Liver (tissue), 10 donors: ENCODE measurements at places on chromosomes 7 and 10.
A peak's percentile ranks its signal among the peaks of the same experiment; 100 is the strongest.

DNA sequence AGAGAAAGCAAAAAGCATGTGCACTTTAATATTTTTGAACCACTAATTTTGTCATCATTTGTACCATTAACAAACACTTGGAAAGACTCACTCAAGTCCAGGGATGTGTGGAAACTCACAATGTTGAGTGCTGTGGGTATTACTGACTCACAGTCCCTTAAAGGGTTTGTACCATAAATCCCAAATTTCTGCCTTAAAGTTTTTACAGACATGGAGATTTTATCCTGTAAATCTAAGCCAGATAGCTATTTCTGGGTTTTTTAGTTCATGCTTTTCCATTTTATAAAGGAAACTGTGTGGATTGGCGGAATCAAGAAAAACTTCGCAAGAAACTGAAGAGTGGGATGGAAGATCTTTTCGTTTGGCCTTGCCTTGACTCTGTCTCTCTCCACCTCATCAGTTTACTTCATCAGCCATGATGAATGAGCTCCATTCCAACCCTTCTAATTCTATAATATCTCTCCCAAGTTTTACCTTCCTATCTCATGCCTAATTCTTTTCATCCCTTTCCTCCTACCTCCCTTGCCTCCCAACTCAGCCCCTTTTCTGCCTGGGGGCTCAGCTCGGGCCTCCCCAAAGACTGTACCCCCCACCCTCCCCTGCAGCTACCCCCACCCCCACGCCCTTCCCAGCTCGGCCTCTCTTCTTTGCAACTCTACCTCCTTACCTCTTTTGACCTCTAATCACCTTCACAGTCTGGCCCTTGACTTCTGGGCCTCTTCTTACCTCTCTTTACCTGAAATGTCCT is 218.5 kb upstream of the MKLN1 start:
- DNase-seq, result no peak

GRCh38 chr7:151867912-151868311 is 9.0 kb downstream of the PRKAG2 start:
- no peak for DNase-seq

DNA sequence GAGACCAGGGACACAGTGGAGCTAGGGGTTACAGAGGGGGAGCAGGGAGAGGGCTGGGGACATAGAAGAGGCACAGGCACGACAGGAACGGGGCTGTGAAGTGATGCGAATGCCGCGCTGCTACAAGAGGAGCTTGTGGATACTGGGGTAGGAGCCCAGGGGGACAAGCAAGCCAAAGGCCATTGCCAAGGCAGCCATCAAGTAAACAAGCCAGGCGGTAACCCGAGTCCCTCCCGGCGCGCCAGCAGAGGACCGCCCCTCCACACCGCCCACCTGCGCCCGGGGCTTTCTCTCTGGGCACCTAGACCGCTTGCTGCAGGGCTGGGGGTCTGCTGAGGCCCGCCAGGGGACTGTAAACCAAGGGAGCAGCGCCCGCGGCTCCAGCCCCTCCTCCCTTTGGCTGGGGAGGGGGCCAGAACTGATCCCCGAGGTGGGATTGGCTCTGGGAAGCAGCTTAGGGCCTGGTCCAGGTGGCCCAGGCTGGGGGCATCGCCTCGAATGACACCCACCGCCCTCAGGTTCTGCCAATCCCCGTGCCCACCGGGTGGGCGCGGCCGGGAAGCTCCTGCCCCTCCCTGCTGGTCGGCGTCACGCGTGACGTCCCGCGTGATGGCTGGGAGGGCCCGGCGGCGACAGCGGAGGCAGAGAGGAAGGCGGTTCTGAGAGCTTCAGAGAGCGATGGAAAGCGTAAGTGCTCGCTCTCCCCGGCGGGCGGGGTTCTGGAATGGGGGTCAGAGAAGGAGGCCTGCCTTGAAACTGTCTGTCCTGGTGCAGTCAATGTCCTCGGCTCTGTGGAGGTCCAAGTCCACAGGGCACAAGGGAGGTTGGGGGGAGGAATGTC is 982 bp downstream of the SFXN3 start:
- DNase-seq, result peak; percentile 62

- peak; percentile 40 for DNase-seq
Observed at GRCh38 chr10:79381804-79382221, 34.5 kb downstream of the PPIF start.

DNA sequence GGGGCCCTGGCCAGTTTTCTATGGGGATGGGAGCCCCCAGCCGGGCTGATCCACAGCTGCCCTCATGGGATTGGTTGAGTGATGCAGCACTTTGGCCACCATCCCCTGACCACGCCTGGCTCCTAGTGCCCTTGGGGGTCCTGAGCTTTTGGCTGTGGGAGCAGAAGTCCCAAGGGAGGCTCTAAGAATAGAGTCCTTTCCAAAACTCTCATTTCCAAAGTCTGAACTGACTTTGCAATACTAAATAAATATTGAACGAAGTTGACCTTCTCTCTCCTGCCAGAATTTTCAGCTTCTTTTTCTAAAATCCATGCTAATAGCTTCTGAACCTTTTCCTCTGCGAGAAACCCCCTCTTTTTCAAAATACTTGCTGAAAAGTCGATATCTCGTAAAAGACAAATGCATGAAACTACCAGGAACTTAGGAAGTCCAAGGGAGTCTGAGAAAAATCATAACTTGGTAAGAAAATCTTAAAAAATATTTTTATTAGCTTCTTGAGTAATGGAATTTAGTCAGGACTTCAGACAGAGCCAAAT is 62.7 kb upstream of the IGFBP3 start:
- no peak for DNase-seq

- no peak for DNase-seq
Observed at GRCh38 chr7:88104732-88105131, 115.1 kb downstream of the SRI start.

GRCh38 chr10:111128331-111129180 is 51.7 kb downstream of the ADRA2A start:
- peak; percentile 21 for DNase-seq

DNA sequence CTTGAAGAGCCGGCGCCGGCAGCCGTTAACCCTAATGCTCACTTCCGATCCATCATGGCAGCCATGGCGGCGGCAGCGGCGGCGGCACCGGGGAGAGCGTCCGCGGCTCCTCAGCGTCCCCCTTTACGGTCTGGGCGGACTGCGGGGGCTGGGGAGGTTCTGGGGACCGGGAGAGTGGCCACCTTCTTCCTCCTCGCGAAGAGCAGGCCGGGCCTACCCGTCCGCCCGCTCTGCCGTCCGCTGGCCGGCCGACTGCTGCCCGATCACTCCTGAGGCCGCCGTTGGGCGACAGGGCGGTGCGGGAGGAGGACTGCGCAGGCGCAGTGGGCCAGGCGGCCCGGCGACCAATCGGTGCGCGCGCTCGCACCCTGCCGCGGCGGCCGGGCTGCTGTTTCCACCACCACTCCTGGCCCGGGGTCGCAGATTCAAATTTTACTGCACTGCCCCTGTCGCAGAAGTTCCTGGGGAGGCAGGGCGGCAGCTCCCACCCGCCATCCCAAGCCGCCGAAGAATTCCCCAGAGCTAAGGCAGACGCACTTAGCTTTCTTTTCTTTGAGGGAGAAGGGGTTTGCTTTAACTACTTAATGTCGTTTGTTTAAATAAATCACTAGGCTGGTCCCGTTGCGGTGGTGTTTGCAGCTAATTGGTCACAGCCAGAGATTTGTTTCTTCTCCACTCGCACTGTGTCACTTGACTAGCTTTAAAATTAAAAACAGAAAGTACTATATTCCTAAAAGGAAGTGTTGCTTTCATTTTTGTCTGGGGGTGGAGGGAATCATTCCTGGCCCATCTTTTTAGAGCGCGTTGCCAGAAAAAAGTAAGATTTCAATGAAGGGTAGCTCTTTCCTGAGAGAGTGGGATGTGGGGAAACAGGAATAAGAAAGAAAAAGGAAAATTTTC is at the start of gene KIF5B:
TSS of gene KIF5B (minus strand) at position 290 of the 900 bp plus-strand sequence. CDS start 452 bp downstream, outside the sequence.
- peak; percentile 91 for DNase-seq

- DNase-seq, result no peak
Observed at GRCh38 chr10:73338801-73339368, 19.8 kb downstream of the CFAP70 start.

- DNase-seq, result no peak
Observed at GRCh38 chr10:125698481-125698998, 15.6 kb upstream of the TEX36 start.

GRCh38 chr7:158824028-158824427 is 5.3 kb downstream of the ESYT2 start:
- DNase-seq, result no peak

- DNase-seq, result no peak
Observed at GRCh38 chr10:93363891-93364648, 118.1 kb downstream of the MYOF start.

- DNase-seq, result no peak
Observed at GRCh38 chr7:142477079-142477651, 219.3 kb upstream of the PRSS58 start.

GRCh38 chr7:128379900-128380479 is 18.5 kb upstream of the PRRT4 start:
- no peak for DNase-seq

- no peak for DNase-seq
Observed at GRCh38 chr10:12741360-12741804, 260.1 kb downstream of the CCDC3 start.

- no peak for DNase-seq
Observed at GRCh38 chr10:37734971-37735370, 122.4 kb downstream of the ZNF248 start.

DNA sequence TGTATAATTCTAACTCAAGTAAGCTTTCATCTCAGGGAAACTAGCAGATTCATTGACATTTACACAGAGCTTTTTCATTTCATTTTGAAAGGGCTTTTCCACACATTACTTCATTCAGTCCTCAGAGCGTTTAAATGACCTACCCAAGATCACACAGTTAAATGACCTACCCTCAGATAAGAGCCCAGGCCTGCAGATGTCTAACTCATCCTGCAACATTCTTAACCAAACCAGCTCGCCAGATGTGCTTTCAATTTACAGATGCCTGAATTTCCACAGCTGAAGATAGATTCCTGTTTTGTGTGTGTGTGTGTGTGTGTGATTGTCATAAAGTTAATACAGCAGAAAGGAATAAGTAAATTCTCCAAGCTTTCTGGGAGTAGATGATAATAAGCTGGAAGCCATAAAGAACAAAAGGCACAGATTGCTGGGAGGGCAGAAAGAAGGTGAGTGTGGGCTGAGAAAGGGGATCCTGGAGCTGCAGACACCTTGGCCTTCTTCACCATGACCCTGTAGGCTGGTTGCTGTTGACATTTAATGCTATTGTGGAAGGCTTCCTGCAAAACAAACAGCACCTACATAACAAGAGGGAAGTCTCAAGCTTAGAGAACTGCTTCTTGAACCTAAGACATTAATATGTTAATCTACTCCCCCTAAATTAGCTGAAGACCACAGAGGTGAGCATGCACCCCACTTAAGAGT is 489.7 kb upstream of the CELF2 start:
- DNase-seq, result no peak

DNA sequence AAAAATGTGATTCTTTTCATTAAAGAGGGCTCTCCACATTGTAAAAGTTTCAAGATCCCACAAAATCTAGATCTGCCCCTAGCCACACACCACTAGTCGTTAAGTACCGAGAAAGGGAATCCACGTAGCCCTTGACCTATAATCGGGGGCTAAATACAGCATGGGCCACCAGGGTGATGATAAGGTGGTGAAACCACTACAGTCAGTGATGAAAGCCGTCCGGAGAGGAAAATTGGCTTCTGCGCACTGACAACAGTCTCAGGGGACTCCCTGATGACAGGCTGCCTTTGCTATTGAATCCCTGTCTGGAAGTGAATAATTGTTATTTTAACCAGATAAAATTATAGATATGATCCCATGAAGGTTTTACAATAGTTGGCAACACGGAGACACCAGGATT is 4.6 kb downstream of the TECTB start:
- DNase-seq, result no peak

GRCh38 chr7:149836434-149836833 is 1.7 kb upstream of the ZNF862 start:
- no peak for DNase-seq

DNA sequence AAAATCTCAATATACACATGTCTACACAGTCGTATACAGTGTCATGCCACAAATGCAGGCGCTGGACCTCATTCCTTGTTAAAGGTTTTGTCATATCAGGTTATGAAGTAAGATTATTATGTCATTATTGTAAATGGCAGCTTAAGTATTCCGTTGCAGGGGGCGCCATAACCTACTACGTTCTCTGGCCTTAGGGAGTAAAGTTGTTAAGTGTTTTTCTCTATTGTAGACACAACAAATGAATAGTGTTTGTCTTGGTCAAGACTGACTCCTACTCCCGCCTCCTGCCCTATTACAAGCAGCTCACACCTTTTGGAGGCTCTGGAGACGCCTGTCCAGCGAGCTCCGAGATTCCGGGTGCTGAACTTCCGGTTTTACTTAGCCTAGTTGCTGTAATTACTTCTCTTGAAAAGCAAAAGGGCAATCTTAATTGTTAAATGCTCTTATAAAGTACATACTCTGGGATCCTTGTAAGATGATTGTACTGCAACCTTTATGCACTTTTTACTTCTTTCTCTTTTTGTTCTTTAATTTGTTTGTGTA is 994 bp downstream of the GATAD1 start:
- peak; percentile 58 for DNase-seq

- no peak for DNase-seq
Observed at GRCh38 chr7:10121631-10122030, 852.0 kb upstream of the PHF14 start.

DNA sequence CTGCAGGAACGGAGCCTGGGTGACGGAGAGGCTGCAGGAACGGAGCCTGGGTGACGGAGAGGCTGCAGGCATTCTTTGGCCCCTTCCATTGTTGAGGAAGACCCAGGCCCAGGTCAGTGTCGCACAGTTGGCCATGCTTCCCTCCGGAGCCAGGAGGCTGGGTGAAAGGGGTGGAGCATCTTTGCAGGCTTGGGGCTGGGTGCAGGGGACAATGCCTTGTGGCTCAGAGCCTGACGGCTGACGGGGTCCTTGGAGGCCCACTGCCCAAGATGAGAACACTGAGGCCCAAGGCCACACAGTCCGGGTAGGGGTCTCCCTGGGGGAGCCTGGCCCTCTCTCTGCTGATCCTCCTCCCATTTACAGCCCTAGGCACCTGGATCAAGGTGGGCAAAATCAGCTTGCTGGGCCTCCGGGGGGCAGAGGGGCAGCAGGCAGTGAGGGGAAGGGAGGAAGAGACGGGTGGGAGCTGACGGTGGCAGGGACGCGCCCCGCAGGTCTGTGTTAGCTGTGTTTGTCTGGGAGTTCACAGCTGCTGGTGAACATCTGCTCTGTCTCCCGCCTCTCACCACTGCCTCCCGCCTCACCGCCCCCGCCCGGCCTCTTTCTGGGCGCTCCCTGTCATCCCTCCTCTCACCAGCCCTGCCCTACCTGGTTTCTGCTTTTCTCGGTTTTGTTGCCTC is 30.6 kb upstream of the PCBD1 start:
- no peak for DNase-seq

DNA sequence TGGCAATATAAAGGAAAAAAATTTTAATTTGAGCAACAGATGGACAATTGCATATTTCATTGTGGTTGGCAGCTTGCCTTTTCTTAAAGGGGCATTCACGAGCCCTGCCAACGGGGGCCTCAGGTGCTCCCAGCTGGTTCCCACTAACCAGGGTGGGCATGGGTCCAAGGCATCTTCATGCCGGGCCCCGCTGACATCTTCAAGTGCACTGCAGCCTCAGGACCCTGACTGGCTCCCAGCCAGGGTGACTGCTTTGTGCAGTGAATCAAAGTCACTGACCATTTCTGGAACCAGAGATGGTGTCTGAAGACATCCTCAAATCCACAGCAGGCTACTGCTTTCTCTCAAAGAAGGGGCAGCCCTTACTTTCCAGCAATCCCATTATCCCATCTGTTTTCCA is 275.2 kb upstream of the MGMT start:
- no peak for DNase-seq

GRCh38 chr10:82796510-82796909 is 921.5 kb downstream of the NRG3 start:
- DNase-seq, result no peak

GRCh38 chr10:26269754-26270153 is 53.2 kb downstream of the GAD2 start:
- DNase-seq, result no peak
